Dorsolateral prefrontal cortex (tissue), 122 donors: ENCODE measurements at places on chromosomes 16 and 17.

DNA sequence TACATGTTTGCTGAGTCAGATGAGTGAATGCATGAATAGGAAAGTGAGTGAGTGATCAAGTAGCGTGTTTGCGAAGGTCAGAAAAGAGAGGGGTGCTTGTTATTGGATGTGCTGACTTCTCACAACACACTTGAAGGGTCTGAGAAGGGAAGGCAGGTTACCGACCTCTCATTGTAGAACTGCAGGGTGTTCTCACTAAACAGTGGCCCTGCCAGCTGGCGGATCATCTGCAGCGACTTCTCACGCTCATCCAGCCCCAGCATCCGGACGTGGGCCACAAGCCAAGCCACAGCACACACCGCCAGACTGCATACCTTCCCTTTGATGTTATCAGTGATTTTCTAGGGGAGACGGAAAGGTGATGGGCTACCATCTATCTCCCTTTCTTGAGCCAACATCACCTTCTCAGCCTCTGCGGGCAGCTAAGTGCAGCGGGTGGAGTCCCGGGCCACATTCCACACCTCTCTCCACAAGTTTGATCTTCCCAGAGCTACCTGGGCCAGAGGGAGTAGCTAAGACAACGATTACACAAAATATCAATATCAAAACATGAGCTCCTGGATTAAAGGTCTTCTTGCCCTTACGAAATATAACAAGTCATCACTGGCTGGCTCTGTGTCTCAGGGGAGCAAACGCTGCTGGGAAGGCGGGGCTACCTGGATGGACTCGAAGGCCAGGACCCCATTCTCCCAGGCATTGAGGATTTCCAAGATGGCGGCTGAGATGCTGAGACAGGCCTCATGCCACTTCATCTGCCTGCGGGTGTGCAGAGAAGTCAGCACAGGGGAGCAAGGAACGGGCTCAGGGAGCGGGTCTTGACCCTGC, 11.0 kb downstream of the CSF3 start:
- no peak for DNase-seq

GRCh38 chr16:2148714-2149629, 547 bp downstream of the RAB26 start:
- DNase-seq: no peak

GRCh38 chr17:17672453-17673368, 8.5 kb upstream of the RAI1 start:
- no peak for DNase-seq

DNA sequence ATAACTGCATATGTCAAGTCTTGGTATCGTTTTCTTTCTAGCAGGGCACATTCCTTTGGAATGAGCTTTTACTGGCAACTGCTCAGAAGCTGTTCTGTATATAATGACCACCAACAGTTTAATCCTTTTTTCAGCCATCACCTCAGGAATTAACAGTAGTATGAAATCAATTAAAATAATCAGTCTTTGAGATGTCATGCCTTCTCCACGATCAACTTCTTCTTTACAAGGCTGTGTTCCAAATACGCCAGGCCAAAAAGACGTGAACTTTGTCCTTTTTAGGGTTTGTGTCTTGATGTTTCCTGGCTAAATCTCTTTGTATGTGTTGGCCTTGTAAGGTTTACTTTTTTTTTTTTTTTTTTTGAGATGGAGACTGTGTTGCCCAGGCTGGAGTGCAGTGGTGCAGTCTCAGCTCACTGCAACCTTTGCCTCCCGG, 54.9 kb downstream of the ABCC1 start:
- no peak for DNase-seq

- DNase-seq: no peak
Measured at GRCh38 chr16:66658143-66658859, 38.2 kb downstream of the CMTM4 start.

GRCh38 chr17:2020721-2021120, 4.4 kb downstream of the RTN4RL1 start:
- no peak for DNase-seq

GRCh38 chr16:1863681-1864460, 8.1 kb downstream of the MEIOB start:
- no peak for DNase-seq

GRCh38 chr17:64938925-64939474, 19.7 kb upstream of the LRRC37A3 start:
- no peak for DNase-seq

DNA sequence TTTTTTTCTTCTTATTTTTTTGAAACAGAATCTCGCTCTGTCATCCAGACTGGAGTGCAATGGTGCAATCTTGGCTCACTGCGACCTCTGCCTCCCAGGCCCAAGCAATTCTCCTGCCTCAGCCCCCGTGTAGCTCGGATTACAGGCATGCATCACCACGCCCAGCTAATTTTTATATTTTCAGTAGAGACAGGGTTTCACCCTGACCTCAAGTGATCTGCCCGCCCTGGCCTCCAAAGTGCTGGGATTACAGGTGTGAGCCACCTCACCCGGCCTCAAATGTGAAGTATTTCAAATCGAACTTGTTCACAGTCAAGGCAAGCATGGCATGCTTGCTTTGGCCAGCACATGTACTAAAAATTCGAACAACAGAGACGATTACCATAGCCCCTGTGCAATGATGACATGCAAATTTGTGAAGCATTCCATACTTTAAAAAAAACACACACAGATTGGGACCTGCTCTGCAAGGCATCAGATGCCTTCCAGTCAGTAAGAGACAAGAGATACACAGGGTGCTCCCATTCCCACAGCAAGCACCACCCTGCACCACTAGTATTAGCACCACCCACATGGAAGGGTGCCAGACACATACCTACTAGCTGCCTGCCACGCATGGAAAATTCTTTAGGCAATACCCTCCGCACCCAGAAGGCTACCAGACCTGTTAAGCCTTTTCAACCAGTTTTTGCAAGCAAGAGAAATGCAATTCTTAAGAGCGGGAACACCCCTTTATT, 47.2 kb downstream of the ANKRD11 start:
- no peak for DNase-seq

DNA sequence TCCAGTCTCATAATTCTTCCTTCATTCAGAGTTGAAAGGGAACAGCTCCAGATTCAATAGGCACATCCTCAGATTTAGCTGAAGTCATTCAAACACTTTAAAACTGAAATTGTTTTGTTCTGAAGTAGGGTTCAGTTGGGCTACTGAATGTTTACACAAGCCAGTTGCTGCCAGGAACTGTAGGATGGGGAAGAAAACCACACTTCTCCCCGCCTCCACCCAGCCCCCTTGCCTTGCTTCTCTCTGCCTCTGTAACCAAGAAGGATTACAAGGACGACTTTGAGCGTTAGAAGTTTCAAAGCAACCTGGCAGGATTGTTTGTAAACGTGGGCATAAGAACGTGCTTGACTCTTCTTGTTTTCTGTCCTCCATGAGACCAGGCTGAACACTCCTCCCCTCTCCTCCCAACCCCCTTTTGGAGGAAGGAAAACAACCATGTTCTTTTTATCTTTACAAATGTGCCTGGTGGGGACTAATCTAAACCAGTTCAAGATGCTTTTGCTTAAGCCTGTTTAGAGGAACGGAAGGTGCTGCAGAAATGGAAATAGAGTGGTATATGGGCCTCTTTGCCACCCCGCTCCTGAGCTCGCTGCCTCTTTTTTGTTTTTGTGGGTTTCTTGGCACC, 287.9 kb downstream of the FTO start:
- no peak for DNase-seq

- no peak for DNase-seq
Measured at GRCh38 chr16:85465328-85466303, 147.5 kb upstream of the GSE1 start.

DNA sequence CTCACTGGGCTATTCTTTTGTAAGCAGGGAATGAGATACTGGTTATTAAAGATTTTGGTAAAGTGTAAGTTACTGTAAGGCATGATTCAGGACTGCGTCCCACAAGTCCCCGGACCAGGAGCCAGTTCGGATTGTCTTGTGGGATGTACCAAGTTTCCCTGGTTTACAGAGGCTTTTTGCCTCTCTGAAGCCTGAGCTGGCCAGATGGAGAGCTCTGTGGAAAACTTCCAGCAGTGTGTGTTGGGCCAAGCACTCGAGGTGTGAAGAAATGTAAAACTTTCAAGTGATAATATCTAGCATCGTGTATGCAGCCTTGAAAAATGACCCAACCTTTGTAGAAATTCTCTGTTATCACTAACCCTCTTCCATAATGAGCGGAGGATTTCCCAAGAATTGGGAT, 2.4 kb downstream of the EPN2 start:
- DNase-seq: peak; percentile 40

- no peak for DNase-seq
Measured at GRCh38 chr17:41581366-41582060, 5.2 kb downstream of the KRT14 start.

- DNase-seq: no peak
Measured at GRCh38 chr17:37813751-37814150, 68.9 kb upstream of the HNF1B start.

GRCh38 chr16:89759746-89760340, 38.5 kb downstream of the ZNF276 start:
- no peak for DNase-seq

DNA sequence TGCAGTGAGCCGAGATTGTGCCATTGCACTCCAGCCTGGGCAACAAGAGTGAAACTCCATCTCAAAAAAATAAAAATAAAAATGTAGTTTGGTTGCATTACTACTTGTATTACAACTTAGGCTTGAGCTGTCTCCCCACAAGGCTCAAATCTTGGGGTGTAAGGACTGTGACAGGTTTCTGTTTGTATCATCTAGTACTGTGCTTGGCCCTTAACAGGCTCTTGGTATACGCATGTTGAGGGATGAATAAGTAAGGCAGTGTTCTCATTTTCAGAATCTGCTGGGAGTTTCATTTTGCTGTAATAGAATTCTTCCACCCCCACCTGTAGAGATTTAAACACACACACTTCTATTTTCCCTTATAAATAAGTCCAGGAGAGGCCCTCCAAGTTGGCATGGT, 289.4 kb upstream of the EEF2KMT start:
- DNase-seq: no peak

GRCh38 chr17:47810200-47810821, 11.3 kb downstream of the OSBPL7 start:
- DNase-seq: no peak

GRCh38 chr17:82107341-82107860, 9.4 kb upstream of the FASN start:
- DNase-seq: no peak

- no peak for DNase-seq
Measured at GRCh38 chr17:56765449-56765848, 68.3 kb downstream of the C17orf67 start.

DNA sequence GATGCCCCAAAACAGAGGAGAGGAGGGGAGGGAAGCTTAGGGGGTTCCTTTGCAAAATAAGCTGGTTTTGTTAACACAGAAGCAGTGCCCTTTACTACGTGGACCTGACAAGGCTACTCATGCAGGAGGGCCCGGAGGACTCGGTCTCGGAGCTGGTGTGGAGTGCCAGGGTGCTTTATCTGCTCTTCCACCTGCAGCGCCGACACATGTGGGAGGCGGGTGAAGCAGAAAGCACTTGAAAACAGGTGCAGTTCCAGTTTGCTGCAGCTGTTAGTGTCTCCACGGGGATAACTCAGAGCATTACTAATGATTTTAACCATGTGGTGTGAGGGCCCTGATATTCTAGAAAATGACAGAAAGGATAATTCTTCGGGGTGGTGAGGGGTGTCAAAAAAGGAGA, 35.0 kb upstream of the MNT start:
- DNase-seq: no peak

GRCh38 chr17:1179818-1180742, at the start of gene ABR:
Gene ABR, minus strand, starts transcription at chr17:1179981. Its CDS starts 254 bp downstream, at chr17:1179727.
- peak; percentile 61 for DNase-seq

DNA sequence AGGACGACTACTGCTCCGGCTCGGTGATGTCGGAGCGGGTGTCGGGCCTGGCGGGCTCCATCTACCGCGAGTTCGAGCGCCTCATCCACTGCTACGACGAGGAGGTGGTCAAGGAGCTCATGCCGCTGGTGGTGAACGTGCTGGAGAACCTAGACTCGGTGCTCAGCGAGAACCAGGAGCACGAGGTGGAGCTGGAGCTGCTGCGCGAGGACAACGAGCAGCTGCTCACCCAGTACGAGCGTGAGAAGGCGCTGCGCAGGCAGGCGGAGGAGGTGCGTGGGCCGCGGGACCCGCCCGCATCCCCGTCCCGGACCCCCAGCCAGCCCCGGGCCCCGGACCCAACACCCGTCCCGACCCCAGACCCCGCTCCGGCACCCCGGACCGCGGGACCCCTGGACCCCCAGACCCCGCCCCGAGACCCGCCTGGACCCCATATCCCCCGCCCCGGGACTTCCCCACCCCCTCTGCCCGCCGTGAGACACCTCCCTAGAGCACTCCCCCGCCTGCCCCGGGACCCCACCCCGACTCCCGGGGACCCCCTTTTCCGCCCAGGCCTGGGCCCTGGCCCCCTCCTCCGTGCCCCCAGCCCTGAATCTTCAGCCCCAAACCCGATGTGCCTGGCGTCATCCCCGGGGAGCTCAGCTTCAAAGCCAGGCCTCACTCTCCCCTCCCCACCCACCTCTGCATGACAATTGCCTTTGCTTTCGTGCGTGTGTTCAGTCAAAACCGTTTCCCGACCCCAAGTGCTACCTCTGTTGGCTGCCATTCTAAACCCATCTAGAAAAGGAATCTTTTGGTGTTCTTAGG, 594 bp downstream of the MAPK8IP3 start:
- DNase-seq: no peak

GRCh38 chr16:87415441-87415840, 23.3 kb downstream of the MAP1LC3B start:
- DNase-seq: peak; percentile 10
